ENCODE measurements at places on chromosomes 12 and 14. TPM values are rescaled to one million over a fixed set of nuclear protein-coding genes. Genes with fewer than 3 reads are reported as not detected.

DNA sequence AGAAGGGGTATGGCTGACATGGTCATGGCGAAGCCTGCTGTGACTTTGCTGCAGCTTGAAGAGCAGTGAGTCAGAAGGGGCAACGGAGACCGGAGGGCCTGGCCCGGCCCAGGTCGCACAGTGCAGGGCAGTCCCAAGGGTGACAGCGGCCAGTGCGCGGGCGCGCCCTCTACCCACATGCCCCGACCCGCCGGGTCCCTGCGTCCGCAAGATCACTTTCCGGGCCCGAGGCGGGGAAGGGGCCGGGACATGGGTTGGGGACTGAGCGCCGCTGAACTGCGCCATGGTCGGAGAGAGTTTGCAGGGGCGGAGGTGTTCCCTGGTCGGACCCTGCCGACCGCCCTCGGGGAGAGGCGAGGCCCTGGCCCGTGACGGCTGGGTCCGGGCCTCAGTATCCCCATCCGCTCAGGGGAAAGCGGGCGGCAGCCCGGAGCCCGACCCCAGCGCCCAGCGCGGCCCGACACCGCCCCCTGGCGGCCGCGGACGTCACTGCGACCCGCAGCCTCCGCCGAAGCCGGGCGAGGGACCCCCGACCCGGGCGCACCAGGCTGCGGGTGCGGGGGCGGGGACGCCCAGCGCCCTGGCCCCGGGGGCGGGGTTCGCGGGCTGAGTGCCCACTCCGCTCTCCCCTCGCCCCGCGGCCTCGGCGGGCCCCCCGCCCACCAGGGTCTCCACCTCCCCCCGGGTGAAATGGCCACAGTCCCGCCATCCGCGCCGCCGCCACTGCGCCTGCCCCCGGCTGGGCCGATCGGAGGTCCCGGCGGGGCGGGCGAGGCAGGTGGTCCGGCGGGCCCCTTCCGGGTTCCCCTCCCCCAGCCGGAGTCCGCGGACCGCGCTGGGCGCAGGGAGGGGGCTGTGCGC lies 7.2 kb upstream of the ANKRD9 start:
- no peak for DNase-seq

DNA sequence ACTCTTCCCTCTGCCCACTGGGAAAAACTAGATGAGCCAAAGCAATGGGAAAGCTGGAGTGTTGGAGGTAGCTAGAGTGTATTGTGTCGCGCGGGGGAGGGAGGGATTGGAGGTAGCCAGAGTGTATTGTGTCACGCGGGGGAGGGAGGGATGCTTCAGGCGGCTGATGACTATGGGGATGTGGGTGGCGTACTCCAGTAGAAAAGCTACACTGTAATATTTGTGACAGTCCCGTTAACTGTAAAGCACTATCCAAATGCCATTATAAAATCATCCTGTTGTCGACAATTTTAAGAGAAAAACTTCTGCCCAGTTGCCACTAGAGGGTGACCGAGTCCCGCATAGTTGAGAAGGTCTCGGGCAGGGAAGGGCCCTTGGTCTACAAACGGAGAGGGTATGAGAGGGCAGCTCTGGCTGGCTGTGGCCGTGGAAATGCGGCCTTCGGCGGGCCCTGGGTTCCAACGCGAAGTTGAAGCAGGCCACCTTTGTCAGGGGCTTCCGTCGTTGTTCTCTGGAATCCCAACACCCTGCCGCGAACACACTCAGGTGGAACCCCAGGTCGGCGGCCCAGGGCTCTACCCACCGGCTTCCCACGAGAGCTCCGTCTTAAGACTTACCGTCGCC lies 15.1 kb upstream of the PLEK2 start:
- DNase-seq: peak; percentile 78

DNA sequence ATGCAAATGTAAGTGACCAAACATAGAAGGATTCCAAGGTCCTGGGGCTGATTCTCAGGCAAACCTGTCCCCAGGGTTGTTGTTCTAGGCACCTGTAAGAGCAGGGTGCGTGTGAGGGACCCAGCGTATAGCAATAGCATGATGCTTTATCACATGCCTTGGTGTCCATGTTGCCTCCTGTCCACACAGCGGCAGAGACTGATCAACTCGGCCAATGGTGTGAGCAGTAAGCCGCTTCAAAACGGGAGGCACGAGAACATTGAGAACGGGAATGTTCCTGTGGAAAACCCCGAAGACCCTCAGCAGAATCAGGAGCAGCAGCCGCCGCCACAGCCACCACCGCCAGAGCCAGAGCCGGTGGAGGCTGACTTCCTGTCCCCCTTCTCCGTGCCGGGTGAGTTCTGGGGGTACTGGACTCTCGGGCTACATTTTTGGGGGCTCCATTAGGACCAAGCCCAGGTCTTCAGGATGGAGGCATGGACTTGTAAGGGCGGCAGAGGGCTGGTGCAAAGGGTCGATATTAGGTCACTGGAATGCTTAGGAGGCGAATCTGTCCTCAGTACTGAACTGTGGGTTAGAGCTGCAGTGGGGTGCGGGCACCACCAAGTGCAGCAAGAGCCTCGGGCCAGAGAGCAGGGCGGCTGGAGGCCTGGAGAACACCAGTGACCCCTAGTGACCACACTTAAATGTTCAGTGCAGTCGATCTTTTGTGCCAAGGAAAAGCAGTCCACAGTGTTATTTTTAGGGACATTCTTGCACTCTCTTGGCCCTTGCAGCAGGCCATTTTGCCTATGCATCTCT lies 57.2 kb upstream of the RIN3 start:
- DNase-seq: peak; percentile 44

- DNase-seq: no peak
Measured at GRCh38 chr12:65845751-65846537, 21.7 kb downstream of the HMGA2 start.

DNA sequence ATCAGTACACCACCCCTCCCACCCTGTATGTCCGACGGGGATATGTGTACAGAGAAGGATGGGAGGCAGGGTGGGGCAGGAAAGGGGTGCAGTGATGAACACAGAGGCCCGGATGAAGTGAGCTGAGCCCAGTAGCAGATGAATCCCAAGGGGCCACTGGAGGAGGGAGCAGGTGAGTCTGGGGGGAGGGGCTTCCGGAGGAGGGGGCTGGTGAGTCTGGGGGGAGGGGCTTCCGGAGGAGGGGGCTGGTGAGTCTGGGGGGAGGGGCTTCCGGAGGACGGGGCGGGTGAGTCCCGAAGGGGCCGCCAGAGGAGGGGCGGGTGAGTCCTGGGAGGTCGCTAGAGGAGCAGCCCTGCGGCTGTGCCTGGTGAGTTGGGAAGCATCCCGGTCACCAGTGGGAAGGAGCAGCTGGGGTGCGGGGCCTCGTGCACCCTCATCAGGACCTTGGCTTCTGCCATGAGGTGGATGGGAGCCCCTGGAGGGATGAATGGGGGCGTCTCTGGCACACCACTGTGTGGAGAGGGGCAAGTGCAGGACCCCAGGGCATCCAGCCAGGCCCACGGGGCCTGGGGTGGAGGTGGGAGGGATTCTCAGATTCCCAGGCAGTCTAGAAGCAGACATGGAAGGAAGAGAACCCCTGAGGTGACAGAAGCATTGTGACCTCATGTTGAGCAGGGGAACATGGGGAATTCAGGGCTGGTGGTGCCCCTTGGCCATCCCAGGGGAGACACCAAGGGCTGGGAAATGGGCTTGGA lies 14.0 kb downstream of the BEGAIN start:
- DNase-seq: no peak

- peak; percentile 6 for DNase-seq
Measured at GRCh38 chr12:40515041-40515816, 177.0 kb upstream of the CNTN1 start.

DNA sequence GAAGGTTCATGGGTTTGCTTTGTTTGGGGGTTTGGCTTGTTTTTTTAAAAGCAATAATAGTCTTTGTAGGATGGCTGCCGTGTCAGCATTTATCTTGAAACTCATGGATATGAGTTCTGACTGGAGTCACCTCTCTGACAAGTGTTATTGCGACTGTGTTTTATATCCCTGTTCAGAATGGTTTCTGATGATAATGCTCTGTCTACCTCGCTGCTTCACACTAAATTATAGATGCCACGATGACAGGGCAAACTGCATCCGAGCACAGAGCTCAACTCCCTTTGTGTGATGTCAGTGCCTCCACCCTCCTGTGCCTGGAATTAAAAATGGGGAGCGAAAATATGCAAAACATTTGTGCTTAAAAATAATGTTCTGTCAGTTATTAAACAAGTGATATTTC lies 250.8 kb downstream of the EGLN3 start:
- no peak for DNase-seq

FBRSL1 gene
- polyA plus RNA-seq: 57.7 TPM

GRCh38 chr12:112524676-112525425 lies 106.1 kb downstream of the PTPN11 start:
- DNase-seq: no peak

- no peak for DNase-seq
Measured at GRCh38 chr12:90706036-90706435, 248.9 kb downstream of the CCER1 start.

GRCh38 chr12:109557200-109557599 lies 16.1 kb downstream of the MMAB start:
- no peak for DNase-seq

- no peak for DNase-seq
Measured at GRCh38 chr12:3717283-3717898, 35.5 kb downstream of the CRACR2A start.

- no peak for DNase-seq
Measured at GRCh38 chr14:28673056-28673455, 93.5 kb upstream of the FOXG1 start.

- no peak for DNase-seq
Measured at GRCh38 chr12:120720234-120720986, 5.2 kb upstream of the ACADS start.

TAS2R9 gene
- not detected for polyA plus RNA-seq

DNA sequence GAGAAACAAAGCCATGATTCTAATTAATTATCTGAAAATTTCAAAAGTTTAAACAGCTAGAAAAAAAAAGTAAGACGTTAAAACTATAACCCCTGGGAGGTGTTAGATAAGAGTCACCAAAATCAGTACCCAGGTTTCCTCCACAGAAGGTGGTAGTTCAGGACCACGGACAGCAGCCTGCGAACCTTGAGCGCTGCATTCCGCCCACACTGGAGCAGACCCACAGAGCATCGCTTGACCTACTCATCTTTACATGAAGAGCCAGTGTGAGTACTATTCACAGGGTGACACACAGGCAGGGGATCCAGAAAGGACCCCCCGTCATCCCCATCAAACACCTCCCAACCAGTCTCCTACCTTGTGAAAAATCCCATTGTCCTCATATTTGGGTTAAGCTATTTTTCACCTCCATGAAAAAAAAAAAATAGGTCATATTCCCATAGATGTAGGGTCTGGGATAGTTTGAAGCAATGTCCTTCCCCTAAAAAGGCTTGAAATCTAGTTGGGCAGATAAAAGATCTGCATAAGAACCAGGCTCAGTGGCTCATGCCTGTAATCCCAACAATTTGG lies 8.8 kb upstream of the CHGA start:
- DNase-seq: peak; percentile 40

GRCh38 chr14:72560331-72560730 lies 333.6 kb downstream of the DPF3 start:
- no peak for DNase-seq

- DNase-seq: no peak
Measured at GRCh38 chr12:31362759-31363415, 36.9 kb upstream of the SINHCAF start.

- DNase-seq: no peak
Measured at GRCh38 chr12:117034249-117034648, 65.0 kb downstream of the TESC start.

GRCh38 chr14:104913435-104913834 lies 11.2 kb upstream of the PLD4 start:
- DNase-seq: no peak

DNA sequence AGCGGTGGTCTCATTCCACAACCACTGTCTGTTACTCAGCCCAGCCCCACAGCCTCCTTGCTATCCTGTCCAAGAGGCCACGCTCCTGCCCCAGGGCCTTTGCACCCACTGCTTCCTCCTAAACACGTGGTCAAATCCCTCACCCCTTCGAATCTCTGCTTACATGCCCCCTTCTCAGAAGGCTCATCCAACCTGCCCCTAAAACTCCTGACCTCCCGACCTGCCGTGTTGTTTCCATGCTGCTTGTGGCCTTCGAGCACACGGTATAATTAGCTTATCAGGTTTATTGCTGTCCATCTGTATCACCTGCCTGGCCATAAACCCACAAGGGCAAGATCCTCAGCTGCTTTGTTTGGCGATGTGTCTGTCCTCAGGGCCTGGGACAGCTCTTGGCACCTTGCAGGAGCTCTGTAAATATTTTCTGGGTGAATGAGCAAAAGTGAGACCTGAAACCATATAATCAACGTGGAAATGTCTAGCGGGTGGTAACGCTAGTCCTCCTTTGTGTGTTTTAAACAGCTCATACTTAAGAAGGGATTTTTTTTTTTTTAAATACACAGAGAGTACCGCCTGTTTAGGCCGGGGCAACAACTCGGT lies 36.0 kb downstream of the SCARB1 start:
- DNase-seq: no peak

GRCh38 chr12:47652521-47653234 lies 53.2 kb downstream of the RPAP3 start:
- no peak for DNase-seq

GRCh38 chr12:112540021-112540420 lies 121.3 kb downstream of the PTPN11 start:
- DNase-seq: no peak

GRCh38 chr14:90513161-90514014 lies 116.6 kb downstream of the CALM1 start:
- DNase-seq: no peak

DNA sequence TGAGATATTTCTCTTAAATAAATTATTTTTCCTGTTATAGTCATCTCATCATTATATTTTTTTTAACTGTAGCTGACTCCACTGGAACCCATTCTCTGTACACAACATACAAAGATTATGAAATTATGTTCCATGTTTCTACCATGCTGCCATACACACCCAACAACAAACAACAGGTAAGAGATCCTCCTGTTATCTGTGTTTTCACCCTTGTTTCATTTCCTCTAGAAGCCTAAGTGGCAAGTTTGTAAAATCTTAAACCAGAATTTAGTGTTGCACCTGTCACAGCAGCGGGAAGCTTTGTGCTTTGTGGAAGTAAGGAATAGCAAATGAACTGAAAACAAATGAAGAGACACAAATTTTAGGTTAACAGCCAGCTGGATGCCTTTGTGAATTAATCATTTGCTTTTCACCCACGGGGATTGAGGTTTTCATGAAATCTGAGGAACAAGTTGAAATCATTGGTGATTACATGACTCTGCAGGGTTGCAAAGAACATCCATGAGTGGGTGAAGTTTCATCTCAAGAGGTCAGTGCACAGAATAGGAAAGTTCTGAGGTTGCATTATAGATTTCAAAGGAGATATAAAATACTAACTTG lies 273.9 kb upstream of the RGS6 start:
- no peak for DNase-seq

DNA sequence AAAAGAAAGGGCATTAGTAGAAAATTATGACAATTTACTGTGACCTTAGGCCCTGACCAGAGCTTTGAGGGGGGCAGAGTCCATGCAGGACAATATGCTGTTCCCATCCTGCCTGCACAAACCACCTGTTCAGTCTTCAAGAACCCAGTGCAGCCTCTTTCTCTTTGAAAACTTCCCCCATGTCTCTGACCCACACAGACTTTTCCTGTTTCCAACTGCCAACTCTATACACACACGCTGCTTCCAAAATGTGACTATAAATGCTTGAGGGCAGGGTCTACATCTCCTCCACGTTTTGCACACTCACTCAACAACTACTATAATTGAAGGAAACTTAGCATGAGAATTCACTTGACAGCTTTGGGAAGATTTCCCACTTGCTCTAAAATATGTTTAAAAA lies 36.6 kb upstream of the SYCP3 start:
- no peak for DNase-seq

TMEM121 gene
- 2.8 TPM for polyA plus RNA-seq

GRCh38 chr12:103780093-103780440 lies 61.0 kb downstream of the NT5DC3 start:
- DNase-seq: no peak
